A673 (cell line): ENCODE measurements at places on chromosomes 3 and 15. TPM values are rescaled to one million over a fixed set of nuclear protein-coding genes. Genes with fewer than 3 reads are reported as not detected.

- no peak for DNase-seq
These were observed 3.2 kb downstream of the INSYN1 start for GRCh38 chr15:73749971-73750370.

- no peak for DNase-seq
These were observed 325.0 kb upstream of the CFAP20DC start for GRCh38 chr3:59374818-59375211.

GRCh38 chr3:154588831-154589230, 158.8 kb upstream of the GPR149 start:
- no peak for DNase-seq

DNA sequence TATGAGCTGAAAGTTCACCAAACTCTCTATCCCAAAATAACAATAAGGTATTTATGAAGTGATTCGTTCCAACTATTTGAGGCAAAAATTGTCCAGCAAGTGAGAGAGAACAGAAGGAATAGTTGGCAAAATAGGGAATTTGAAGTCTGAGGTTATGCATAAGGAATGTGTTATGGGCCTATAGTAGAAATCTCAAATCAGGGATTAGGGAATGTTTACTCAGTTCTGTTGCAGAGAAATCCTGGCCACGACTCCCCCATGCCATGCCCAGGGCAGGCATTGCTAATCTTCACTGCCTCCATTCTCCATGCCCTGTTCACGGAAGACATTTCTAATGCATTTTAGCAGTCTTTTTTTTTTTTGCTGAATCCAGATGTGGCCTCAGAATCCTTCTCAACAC, 58.6 kb downstream of the FLNB start:
- no peak for DNase-seq

GRCh38 chr3:197050511-197050910, 20.9 kb upstream of the MELTF start:
- DNase-seq = no peak

Gene CRTAP
- total RNA-seq = 114 and 119 TPM in 2 replicates

Gene DUOXA1
- 0.95 and 1.1 TPM in 2 replicates for total RNA-seq

GRCh38 chr3:30608598-30608947, 2.2 kb downstream of the TGFBR2 start:
- no peak for DNase-seq

- DNase-seq = no peak
These were observed 14.9 kb downstream of the RTP1 start for GRCh38 chr3:187212196-187212545.

- no peak for DNase-seq
These were observed 948.2 kb downstream of the EPHA3 start for GRCh38 chr3:90055666-90056065.

Gene ZNF662
- not detected in 2 replicates for total RNA-seq

DNA sequence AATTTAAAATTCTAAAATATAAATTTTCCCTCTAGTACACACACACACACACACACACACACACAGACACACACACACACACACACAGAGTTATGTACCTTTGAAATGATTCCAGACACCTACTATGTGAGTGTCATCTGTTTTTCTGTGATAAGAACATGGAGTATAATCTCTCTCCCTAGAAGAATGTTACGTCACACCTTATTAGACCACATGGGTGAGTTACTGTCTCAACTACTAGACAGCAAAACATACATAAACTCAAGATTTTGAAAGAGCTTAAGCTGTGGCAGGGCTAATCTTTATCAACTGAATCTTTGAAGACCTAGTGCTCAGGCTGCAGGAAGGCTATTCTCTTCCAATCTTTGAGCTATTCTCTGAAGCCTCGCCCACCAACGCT, 385.9 kb upstream of the BCHE start:
- no peak for DNase-seq

Gene CNTN6
- 0.28 and 1.4 TPM in 2 replicates for total RNA-seq

DNA sequence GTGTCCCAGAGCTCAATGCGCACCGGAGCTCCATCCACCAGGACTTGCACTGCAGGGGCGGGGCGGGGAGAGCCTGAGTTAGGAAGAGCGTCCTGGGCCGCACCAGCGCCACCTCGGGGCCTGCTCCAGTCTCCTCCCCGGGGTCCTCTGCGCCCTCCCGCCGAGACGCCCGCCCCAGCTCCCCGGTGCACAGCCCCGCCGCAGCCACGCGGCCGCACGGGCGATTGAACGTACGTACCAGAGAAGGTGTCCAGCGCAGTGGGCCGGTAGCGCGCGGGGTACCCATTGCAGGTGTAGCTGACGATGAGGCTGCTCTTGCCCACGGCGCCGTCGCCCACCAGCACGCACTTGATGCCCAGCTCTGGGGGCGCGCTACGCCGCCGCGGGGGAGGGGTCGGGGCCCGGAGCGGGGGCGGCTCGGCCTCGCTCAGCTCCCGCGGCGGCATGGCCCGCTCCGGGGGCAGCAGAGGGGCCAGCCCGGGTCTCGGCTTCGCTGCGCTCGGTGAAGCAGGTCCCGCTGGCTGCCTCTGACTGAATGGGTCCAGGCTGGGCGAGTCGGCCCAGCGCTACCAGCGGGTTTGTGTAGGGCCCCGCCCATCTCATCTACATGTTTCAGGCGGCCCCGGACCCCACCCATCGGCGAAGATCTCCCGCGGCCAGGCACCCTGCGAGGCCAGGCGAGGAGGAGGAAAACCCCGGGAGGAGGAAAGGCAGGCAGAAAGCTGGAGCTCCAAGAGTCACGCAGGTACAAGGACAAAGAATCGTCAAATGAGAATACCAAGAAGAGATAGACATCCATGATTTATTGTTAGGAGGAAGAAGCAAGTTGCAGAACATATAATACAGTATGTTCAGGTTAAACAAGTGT, at the start of gene RHOV:
TSS of gene RHOV (minus strand) at position 541 of the 868 bp plus-strand sequence. CDS start at position 446, 95 bp downstream.
- DNase-seq = peak; percentile 84

- DNase-seq = no peak
These were observed 17.9 kb upstream of the CNOT10 start for GRCh38 chr3:32667072-32667582.

GRCh38 chr3:9468460-9468859, 71.0 kb downstream of the SETD5 start:
- DNase-seq = no peak

- DNase-seq = no peak
These were observed 605.0 kb downstream of the NLGN1 start for GRCh38 chr3:174002543-174002942.

DNA sequence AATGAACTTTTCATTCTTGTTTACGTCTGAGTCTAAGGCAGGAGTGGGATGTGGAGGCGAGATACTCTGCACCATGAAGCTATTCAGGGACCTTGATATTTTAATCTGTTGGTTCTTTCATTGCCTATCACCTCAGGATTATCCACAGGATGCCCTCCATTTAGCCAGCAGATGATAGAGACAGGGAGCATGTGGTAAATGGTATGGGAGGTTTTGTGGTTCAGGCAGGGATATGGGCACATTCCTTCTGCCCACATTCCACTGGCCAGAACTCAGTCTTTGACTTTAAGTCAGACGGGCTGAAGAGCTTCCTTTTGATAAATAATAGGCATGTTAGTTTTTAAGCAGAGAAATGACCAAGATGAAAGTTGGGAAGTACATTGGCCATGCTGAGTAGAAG, 548.0 kb upstream of the CCDC54 start:
- DNase-seq = no peak

DNA sequence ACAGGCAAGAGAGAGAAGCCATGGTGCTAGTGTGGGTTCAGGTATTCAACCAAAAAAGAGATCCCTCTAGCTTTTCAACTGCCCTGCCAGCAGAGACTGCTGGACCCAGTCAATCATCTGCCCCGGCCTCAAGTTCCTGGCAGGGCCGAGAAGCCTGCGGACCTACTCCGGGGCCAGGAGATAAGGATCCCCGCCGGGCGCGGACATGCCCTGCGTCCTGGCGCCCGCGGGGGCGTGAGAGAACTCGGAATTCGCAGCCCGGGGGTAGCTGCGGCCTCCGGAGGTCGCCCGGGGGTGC, 821 bp upstream of the MAGI1 start:
- no peak for DNase-seq

Gene MYZAP
- total RNA-seq = not detected in 2 replicates

DNA sequence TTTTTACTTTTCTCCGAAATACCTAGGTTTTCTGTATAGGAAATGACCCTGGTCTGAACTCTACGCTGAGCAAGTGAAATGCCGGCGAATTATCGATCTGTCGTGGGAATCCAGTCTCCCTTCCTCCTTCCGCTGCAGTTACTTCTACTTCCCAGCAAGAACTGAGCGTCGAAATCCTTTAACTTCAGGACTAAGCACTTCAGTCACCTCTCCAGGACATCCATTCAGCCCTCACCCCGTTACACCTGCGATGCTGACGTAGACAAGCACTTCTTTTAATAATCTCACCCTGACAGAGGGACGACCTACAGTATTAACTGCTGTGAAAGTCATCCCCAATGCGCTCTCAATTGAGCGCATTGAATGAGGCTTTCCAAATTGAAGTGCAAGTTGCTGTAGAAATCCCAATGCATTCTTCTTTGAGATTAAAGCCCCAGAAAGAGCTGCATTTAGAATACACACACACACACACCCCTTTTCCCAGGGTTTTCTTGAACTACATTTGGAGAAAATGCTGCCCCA, 1.3 kb downstream of the TOP2B start:
- DNase-seq = peak; percentile 57

Gene MASP1
- not detected in 2 replicates for total RNA-seq

DNA sequence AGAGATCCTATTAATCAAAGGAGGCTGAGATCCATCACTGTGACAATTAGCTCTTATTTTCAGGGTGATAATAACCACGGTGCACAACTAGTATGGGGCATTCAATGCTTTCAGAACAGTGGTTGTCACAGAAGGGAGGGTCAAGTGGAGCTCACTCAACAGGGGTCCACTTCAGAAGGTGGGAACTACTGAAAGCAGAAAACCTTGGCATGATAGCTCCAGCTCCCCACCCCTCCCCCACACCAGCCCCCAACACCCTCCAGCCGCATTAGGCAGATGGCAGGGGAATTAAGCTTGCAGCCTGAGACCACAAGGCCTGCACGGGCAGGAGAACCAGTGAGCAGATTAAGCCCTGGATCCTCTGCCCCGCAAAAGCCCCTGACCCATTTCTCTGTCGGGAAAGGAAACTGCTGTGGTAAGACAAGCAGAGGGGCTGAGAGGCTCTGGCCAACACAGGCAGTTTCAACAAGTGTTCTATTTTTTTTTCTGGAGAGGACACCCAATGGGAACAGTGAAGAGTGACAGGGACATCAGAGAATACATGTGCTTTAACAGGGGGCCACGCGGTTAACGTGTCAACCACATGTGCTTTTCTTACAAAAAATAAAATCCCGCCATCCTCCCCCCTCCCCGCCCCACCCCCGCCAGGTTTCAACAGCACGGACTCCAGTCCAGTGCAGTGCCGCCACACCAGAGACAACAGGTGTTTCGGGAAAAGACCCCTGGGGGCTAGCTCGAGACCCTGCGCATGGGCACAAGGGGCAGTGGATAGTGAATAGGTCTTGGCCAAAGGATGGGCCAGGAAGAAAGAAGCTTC, 997 bp downstream of the FYCO1 start:
- no peak for DNase-seq

Gene ZNF385D
- total RNA-seq = not detected in 2 replicates

DNA sequence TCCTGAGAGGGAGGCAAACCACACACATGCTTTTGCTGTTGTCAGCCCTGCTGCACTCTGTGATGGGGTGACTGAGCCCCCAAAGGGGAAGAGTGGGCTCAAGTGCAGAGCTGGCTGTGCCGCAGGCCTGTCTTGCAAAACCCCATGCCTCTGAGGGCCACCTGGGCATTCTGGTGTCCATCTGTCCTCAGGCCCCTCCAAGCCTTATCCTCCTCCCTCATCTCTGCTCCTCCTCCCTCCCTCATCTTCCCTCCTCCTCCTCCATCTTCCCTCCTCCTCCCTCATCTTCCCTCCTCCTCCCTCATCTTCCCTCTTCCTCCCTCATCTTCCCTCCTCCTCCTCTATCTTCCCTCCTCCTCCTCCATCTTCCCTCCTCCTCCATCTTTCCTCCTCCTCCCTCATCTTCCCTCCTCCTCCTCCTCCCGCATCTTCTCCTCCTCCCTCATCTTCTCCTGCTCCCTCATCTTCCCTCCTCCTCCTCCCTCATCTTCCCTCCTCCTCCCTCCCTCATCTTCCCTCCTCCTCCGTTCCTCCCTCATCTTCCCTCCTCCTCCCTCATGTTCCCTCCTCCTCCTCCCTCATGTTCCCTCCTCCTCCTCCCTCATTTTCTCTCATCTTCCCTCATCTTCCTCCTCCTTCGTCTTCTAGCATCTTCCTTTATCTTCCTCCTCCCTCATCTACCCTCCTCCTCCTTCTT, 40.6 kb downstream of the CHDH start:
- no peak for DNase-seq

Gene GOLGA6L26
- not detected in 2 replicates for total RNA-seq

Gene SEMA5B
- 7.6 and 9.2 TPM in 2 replicates for total RNA-seq

DNA sequence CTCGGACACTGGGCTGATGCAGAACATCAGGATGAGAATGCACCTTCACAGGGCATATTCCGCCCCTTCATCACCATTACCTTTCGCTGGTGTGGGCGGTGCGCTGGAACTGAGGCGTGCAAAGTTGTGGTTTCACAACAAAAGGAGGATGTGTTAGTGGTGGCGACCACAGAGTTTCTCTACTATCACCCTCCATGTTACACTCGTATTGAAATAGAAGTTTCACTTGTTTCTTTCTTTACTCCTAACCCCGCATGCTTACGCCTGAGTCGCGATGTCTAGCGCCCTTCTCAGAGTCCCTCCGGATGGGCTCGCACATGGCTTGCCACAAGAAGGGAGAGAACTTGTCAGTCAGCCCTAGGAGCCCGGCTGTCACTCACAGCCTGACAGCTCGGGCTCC, 148.7 kb downstream of the GABRB3 start:
- no peak for DNase-seq

DNA sequence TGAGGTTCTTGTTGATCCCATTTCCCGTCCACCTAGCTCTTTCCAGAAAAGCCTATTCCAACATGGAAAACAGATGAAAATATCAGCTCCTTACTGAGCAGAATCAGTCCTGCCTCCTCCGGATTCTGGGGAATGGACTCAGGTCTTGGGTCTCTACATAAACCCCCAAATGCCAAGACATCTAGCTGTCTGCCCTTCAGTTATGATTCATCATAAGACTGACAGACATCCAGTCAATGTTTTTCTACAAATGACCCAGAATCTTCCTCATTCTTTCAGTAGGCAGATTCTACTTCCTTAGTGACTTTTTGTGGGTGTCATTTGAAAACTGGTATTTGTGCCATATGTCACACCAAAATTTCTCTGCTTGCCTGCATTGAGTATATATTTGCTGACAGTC, 103.0 kb upstream of the TGFBR2 start:
- DNase-seq = no peak

DNA sequence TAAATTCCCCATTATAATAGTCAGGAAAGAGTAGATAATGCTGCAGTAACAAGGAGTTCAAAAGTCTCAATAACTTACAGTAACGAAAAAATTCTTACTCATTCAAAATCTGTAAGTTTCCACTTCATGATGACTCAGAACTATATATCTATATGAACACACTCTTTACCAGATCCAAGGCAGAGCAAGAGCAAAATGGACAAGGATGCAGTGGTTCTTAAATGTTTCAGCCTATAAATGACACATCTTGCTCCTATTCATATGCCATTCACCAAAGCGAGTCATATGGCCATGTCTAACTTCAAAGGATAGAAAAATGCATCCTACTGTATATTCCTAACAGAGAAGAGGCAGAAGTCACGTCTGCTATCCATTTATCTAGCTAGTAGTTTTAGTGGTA, 787.7 kb downstream of the NAALADL2 start:
- DNase-seq = no peak

Gene PSTPIP1
- total RNA-seq = not detected in 2 replicates

Gene HTR3E
- total RNA-seq = not detected in 2 replicates
